ENCODE measurements at places on chromosomes 1 and 21.

DNA sequence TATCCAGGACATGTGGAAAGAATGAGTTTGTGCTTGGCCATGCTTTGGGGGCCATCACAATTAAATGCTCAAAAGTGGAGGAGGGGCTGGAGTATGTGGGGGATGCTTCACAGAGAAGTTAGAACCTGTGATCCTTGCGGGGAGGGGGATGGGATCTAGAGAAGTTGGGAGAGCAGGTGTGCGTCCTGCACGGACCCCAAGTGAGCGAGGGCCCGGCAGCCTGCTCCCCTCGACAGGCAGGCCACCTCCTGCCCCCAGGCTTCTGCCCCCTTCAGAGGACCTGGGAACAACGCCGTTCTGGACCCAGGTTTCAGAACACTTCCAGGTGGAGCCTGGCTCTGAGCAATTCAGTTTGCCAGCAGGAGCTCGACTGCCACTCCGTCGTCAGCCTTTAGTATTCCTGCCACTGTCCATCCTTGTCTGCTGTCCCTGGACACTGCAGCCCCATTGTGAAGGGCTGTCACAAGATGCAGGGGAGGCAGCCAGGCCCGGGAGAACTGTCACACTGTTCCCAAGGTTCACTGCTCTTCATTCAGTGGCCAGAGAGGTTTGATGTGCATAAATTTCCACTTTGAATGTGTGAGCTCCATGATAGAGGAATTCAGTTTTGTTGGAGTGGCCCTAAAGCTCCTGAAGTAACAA lies 112.2 kb downstream of the DHRS3 start:
- DNase-seq: no peak

- DNase-seq: no peak
These were observed 52.0 kb downstream of the CD2 start for GRCh38 chr1:116806245-116806644.

DNA sequence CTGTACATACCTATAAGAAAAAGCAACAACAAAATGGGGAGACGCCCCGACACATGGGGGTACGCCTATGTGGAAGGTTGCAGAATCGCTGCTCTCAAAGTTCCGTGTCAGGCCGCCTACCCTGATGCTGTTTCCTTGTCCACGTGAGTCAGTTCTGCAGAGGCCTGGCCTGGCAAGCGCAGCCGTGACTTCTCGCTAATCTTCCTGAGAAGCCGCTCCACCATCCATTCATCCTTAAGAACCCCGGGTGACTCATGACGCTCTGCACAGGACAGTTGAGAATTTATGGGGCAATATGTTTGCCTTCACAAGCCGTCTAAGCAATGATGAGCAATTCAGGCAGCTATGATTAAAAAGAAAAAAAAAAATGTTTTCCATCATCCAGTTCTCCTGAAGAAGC lies 122.3 kb upstream of the TMPRSS2 start:
- no peak for DNase-seq

DNA sequence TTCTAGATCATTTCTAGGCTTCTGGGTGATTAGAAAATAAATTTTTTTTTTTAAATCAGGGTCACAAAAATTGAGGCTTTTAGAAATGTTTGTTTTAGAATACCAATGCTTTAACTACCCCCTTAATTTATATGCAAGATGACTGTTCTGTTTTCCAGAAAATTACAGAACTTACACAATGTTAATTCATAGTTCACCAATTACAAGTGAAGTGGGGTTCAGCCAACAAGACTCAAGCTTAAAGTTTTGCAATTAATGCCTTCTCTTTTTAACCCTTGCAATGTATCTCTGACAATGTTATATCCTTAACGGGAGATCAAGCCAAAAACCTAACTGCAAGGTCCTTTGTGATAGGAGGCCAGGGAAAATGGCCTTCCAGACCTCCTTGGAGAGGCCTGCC lies 5.6 kb downstream of the PRELP start:
- no peak for DNase-seq

- no peak for DNase-seq
These were observed 342.0 kb upstream of the CAMK1G start for GRCh38 chr1:209241487-209241886.
